DMS79 (cell line): ENCODE measurements at places on chromosomes 16 and 17.
A peak's percentile ranks its signal among the peaks of the same experiment; 100 is the strongest.

DNA sequence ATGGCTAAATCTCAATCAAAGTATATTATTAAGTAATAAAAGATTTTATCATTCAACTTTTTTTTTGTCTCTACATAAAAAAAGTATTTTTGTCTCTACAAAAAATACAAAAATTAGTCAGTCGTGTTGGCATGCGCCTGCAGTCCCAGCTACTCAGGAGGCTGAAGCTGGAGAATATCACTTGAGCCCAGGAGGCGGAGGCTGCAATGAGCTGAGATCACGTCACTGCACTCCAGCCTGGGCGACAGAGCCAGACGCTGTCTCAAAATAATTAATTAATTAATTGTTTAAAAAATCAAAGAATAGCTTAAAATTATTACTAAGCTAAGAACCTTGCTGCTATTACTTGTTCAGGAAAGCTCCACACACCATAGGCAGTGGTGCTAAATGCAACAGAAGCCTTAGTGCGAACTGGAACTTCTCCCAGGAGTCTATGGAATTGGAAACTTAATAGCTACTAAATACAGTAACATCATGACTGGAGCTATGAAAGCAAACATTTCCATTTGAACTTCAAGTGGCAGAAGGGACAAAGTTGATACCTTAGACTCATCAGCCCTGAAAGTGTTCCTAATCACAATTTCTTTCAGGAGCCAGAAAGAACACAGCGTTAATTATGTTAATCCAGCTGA is 22.6 kb downstream of the ADCY9 start:
- peak; percentile 7 for DNase-seq

- DNase-seq: no peak
Measured at GRCh38 chr17:72318131-72318530, 197.3 kb downstream of the SOX9 start.

- DNase-seq: no peak
Measured at GRCh38 chr16:54340531-54340930, 53.9 kb upstream of the IRX3 start.

DNA sequence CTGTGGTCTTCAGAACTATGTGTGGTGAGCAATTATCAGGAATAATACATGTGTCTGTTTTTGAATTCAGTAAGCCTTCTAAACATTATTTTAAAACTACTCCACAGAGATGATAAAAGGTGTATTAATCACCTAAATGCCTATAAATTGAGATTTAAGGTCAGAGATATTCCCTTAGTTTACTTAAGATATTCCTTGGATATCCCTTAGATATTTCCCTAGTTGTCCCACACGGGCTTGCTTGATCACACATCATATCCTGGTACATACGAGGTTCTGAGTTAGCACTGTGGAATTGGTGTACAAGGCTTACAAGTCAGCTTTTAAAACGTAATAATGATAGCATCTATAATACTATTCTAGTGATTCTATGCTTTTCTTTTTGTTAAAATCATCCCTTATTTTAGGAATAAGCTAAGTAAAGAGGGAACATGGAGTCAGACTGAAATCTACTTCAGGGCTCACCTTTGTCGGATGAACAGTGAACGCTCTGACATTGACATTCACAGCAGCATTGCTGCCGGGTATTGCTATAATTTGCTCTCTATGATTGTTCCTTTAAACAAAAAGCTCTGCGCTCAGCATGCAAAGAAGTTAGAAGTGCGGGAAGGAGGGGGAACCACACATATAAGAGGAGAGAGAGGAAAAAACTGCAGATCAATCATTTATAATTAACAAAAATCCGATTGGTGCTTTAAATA is 136.5 kb downstream of the SKAP1 start:
- no peak for DNase-seq

DNA sequence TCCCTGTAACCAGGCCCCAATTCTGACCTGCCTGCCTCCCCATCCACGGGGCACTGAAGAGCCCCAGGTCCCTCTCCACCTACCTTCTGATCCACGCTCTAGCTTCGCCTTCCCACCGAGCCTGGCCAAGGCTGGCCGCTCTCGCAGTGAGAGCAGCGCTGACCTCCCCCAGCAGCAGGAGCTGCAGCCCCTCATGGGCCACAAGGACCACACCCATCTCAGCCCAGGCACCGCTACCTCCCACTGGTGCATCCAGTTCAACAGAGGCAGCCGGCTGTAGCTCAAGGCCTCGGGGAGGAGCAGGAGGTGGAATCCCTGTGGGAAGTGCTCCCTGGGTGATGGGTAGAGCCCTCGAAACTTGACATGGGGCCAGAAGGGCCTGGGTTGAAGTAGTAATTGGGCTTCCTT is 8.4 kb upstream of the PLEKHG4 start:
- DNase-seq: no peak

GRCh38 chr17:39400547-39401411 is 647 bp downstream of the FBXL20 start:
- DNase-seq: no peak
